ENCODE measurements at places on chromosomes 3 and 15.

GRCh38 chr3:33799202-33799551, 747 bp downstream of the PDCD6IP start:
- no peak for DNase-seq

GRCh38 chr15:53260647-53261046, 470.5 kb upstream of the ONECUT1 start:
- no peak for DNase-seq

- no peak for DNase-seq
Observed at GRCh38 chr3:124266487-124266886, 274.6 kb upstream of the ROPN1 start.

DNA sequence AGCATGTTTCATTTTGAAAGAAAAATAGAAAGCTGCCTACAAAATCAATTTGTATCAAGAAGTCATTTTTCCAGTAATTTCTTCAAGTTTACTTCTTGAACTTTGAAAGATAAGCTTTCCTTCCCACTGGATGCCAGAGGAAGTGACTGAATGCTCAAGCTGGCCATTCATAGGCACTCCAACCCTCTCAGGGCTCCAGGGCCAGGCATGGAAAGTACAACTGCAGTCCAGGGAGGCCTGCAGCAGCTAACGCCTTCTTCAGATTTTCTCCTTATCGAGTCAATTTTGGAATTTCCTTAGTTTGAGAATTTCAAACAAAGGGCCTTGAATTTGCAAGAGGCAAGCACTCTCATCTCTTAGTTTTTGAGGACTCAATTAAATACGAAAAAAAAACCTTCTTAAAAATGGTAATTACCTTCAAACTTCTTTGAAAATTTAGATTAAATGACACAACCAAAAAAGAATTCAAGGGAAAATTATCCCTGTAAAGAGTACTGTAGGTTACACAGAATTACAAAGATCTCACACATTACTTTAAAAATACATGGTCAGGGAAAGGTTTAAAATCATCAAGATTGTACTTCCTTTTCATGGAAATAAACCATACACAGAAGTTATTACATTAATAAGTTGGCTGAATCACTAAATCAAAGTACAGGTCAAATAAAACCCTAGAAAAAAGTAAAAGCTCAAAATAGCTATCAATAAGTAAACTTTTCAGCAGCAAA, 2.5 kb downstream of the UBP1 start:
- no peak for DNase-seq

GRCh38 chr3:143847787-143848631, at the start of gene SLC9A9:
TSS of gene SLC9A9 (minus strand) at chr3:143848468. CDS start at chr3:143848322, 146 bp downstream.
- DNase-seq, result peak; percentile 47

GRCh38 chr3:100221159-100221558, 39.6 kb upstream of the TBC1D23 start:
- no peak for DNase-seq

DNA sequence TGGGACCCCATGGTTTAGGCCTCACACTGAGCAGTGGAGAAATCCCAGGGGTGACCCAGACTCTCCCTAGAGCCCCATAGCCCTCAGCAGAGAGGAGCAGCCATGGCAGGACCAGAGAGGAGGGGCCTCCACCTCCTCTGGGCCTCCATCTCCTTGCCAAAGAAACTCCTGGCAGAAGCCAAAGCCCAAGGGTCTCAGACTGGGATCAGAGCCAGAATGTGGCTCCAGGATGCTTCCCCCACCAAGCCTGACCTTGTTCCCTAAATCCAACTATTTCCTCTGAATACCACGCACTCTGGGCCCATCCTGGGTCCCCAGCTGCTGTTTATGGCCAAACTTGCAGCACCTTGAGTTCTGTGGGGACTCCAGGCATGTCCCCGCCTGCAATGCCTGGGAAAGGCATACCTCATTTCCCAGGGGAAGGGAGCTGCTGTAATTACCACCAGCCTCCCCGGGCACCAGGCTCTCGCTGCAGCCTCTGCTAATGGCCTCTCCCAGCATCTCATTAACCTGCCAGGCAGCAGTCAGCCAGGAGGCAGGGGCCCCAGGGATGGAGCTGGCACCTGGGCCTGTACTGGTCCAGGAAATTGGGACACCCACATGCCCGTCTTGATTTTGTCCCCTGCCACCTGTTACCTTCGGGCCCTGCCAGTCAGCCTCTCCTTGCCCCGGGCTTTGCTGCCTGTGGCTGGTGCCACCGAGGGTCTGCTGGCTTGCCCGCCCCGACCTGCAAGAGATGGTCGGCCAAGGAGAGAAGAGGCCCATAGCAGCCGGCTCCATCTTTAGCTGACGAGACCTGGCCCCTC, 4.6 kb downstream of the CCDC9B start:
- no peak for DNase-seq

- no peak for DNase-seq
Observed at GRCh38 chr3:115646027-115646690, 22.8 kb downstream of the GAP43 start.

GRCh38 chr3:189288348-189289235, 116.8 kb downstream of the TPRG1 start:
- no peak for DNase-seq

DNA sequence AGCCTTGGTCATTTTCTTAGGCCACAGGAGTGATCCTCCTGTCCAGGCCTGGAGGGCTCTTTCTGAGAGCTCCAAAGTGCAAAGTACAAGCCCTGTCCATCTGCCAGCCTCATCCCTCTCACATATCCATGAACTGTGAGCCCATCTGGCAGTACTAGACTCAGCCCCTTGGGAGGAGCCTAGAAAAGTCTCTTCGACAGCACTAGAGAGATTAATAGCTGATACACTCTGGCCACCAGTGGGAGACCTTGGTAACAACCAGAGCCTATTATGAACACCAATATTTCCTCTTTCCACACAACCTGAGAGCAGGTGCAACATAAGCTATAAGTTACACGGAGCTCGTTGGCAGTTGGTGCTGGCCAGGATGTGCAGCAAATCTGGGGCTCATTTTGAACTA, 59.5 kb upstream of the DCLK3 start:
- DNase-seq, result no peak

- DNase-seq, result no peak
Observed at GRCh38 chr3:174051191-174051590, 653.6 kb downstream of the NLGN1 start.

DNA sequence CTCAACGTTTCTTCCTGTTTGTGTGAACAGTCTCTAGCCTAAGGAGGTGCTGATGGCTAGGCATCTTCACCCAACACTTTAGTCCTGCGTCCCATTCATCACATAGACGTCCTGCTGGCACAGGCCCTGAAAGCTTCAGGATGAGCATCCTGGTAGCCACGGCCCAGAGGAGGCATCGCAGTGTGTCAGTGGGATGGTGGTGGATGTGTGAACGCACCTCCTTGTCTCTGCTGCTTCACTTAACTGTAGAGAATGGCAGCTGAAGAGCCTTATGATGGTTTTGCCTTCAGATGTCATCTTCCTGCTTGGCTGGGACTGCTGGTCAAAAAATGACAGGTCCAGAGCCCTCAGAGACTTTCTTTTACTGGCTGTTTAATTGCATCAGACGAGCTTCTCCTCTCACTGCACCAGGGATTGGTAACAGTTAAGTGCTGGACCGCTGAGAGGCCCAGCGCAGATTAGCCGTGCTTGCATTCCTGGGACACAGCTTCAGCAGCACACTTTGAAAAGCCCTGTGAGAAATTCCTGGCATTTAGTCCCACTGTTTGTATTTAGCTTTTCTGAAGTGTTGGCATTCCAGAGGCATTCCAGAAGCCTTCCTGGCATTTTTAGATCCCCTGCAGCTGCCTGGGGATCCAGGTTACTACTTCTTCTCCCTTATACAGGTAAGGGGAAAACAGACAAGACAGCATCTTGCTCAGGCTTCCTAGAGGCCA, 132.4 kb upstream of the PLXNA1 start:
- DNase-seq, result peak; percentile 53

GRCh38 chr3:133230195-133230594, 169.7 kb upstream of the BFSP2 start:
- DNase-seq, result no peak

GRCh38 chr3:116155841-116156240, 289.4 kb downstream of the LSAMP start:
- DNase-seq, result no peak

DNA sequence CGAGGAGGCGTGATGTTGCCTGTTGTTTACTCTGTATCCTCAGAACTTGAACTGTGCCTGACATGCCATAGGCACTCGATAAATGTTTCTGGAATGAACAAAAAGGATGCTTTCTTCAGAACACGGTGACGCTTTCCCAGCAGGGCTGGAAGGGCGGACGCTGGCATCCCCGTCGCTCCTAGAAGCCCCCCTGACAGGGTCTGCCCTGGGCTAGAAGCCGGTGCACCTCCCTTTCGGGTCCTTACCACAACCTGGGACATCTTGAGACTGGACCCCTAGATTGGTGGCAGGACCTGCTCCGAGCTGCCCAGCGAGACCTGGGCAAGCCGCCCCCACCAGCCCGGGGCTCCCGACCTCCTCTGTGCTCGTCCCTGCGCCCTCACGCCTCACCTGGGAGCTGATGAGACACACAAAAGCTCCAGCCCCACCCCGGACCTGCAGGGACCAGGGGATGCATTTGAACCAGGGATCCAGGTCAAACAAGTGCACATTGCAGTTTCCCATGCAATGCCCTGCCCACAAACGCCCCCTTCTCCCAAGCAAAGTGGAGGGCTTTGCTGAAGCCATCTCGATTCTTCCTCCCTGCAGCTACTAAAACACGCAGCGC, 131.2 kb upstream of the MEF2A start:
- DNase-seq, result no peak

GRCh38 chr3:156390846-156391245, 164.1 kb downstream of the SSR3 start:
- no peak for DNase-seq

DNA sequence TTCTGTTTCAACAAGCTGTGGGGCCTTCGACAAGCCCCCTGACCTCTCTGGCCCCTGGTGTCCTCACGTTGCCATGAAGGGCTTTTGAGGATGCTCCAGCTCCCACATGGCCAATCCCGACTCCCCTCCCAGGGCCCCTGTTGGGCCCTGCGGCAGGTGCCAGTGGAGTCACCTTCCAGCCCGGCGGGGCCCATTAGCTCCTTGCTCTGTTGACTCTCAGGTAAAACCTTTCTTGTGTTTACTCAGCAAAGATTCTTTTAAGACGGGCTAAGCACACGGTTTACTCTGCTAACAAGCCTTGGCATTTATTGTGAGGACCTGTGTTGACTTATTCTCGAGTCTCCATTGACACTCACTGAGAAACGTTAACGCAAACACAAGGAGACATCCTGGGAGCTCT, 15.0 kb downstream of the RPLP1 start:
- no peak for DNase-seq

GRCh38 chr3:193641440-193641775, 48.4 kb downstream of the OPA1 start:
- DNase-seq, result no peak

GRCh38 chr15:26070095-26070532, 207.0 kb upstream of the ATP10A start:
- no peak for DNase-seq

Measured in astrocyte of the cerebellum (primary cell).